HCT116 (cell line): ENCODE measurements at places on chromosomes 11 and 22. TPM values are rescaled to one million over a fixed set of nuclear protein-coding genes. Genes with fewer than 3 reads are reported as not detected.
A peak's percentile ranks its signal among the peaks of the same experiment; 100 is the strongest.

EXPH5 gene
- total RNA-seq: 18.3 TPM

GVQW3 gene
- 4.7 TPM for total RNA-seq

OR8B2 gene
- not detected for total RNA-seq

GTPBP1 gene
- total RNA-seq: 48.2 TPM

MPEG1 gene
- 0.07 TPM for total RNA-seq

CDC42EP1 gene
- total RNA-seq: 160 TPM

GRCh38 chr11:20127671-20128527, 32.4 kb downstream of the DBX1 start:
- H3K36me3 ChIP-seq: no peaks in the 10 kb centered on the region
- H3K4me3 ChIP-seq: no peak overlapping the region
- peak; percentile 44 for DNase-seq
- H3K27me3 ChIP-seq: no peaks in the 10 kb centered on the region
- H3K4me1 ChIP-seq: peaks cover 9% of the 10 kb centered on the region; the same call in 1 of the 2 replicates
- H3K27ac ChIP-seq: no peak overlapping the region

- no peaks in the 10 kb centered on the region for H3K27me3 ChIP-seq
- DNase-seq: no peak
- no peak overlapping the region for H3K4me3 ChIP-seq
- H3K36me3 ChIP-seq: no peaks in the 10 kb centered on the region
- no peaks in the 10 kb centered on the region for H3K4me1 ChIP-seq
Observed at GRCh38 chr11:102900346-102900745, 25.6 kb upstream of the MMP12 start.

DNA sequence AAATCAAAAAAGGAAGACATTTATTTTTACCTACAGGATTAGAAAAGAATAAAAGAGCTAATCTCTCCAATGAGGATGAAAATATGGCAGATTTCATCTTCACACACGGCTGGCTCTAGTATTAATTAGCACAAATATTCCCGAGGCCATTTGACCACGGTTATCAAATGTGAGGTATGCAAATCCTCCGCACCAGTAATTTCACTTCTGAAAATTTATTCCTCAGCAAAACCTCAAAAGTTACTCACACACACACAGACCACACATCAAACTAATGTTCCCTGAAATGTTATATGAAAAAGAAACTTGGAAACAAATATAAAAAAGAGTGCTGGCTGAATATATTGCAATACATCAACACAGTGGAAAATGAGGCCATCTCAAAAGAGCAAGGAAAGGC, 32.8 kb downstream of the CELSR1 start:
- no peak overlapping the region for H3K27ac ChIP-seq
- no peaks in the 10 kb centered on the region for H3K36me3 ChIP-seq
- H3K4me3 ChIP-seq: no peak overlapping the region
- peaks cover 22% of the 10 kb centered on the region for H3K4me1 ChIP-seq
